ENCODE measurements at places on chromosomes 6 and 20.

DNA sequence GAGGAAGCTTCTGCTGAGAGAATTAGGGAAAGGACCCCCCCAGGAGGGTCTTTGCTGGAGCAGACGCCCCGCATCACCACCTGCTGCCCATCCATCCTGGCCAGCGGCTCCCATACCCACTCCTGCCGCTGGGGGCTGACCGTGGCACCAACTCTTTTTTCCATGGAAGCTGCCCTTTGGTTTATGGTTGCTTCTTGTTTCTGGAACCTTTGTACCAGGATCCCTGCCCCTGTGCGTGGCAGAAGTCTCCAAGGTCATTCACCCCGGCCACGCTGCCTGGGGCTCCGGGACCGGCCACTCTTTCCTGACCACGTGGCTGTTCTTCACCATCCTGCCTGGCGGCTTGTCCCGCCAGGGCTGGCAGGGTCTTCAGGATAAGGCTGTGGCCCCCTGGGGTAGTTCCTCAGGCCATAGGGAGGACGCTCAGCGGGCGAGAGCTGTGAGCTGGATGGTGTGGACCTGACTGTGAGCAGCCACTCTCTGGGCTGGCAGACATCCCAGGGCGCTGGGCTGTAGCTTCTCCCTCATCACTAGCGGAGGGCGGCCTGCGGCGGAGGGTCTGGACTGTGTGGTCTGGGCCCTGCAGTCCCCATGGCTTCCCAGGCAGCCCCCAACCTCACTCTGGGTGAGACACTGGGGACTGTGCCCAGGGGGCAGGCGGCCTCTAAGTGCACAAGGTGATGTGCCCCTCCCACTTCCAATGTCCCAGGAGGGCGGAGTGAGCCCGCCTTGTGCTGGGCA lies 22.8 kb upstream of the RBBP8NL start:
- DNase-seq = no peak

GRCh38 chr20:420166-420620 lies 12.1 kb downstream of the RBCK1 start:
- no peak for DNase-seq

DNA sequence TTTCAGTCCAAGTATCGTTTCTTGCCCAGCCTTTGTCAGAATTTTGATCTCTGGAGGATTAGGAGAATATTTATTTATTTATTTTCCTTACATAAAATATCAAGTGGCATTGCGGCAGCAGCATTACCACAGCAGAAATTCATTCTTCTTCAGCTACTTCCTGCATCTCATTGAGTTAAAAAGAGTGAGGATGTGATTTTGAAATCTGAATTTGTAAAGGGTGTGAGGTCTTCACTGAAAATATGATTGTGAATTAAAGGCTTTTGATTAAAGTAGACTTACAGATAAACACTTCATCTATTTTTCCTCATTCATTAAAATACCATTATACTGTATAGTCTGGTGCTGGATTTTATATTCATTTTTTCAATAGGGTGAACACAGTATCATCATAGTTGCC lies 328.4 kb downstream of the PRL start:
- no peak for DNase-seq

- no peak for DNase-seq
These were observed 393.0 kb downstream of the PAX1 start for GRCh38 chr20:22098511-22098910.

- no peak for DNase-seq
These were observed 152.5 kb downstream of the MTHFD1L start for GRCh38 chr6:151018046-151018445.

GRCh38 chr6:47162793-47163192 lies 120.7 kb upstream of the ADGRF1 start:
- no peak for DNase-seq

GRCh38 chr6:168016721-168017525 lies 19.5 kb downstream of the KIF25 start:
- DNase-seq = no peak

DNA sequence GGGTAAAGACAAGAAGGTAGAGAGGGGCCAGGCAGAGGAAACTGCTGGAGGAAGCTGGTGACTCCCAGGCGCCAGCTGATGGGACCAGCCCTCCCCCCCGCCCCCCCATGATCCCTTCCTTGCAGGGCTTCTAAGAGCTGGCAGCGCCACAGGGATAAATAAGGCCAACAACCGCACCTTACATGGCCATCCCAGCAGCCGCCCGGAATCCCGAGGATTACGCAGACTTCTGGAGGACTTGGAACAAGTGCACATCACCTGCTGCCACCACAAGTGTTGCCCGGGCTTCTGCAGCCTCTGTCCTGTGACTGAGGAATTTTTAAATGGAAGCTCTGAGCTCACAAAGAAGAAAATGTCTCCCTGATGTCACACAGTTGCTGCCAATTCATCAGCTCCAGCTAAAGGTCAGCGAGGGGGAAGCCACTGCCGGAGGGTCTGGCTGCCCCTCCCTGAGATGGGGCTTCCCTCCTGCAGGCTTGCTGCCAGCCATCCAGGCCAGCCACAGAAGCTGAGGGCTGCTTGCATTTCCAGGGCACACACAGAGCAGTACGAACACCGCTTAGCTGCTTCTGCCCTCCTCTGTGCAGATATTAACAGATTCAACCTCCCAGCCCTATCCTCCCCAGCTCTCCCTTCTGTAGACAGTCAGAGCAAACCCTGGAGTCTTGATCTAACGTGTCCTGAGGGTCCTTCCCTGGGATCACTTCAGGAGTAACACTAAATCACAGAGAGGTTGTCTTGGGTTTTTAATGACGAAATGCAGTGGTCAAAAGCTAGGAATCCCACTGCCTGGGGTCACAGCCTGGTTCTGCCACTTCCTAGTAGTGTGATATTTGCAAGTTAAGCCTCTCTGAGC lies 38.6 kb upstream of the PIM1 start:
- no peak for DNase-seq

GRCh38 chr6:137640086-137640485 lies 145.9 kb upstream of the OLIG3 start:
- peak; percentile 3 for DNase-seq

GRCh38 chr6:160782228-160782627 lies 80.2 kb downstream of the PLG start:
- no peak for DNase-seq

DNA sequence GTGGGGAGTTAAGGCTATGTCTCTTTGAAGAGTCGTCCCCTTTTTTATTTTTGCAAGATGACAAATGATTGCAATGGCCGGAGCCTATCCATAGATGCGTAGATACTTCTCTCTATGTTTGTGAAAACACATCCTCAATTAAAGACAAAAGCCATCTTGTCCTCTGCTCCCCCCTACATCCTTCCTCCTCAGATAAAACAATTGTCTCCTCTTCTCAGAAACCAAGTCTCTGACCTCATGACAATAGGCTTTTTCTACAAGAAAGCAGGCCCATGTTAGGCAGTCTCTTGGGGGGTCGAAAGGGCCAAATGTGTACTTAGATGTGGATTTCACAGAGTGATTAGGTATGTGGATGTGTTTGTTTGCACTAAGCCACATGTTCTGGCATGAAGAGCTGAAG lies 51.1 kb upstream of the SSTR4 start:
- no peak for DNase-seq

- DNase-seq = no peak
These were observed 929 bp downstream of the CDH22 start for GRCh38 chr20:46307139-46307998.

- no peak for DNase-seq
These were observed 110.1 kb upstream of the NXT1 start for GRCh38 chr20:23240519-23240918.

- DNase-seq = no peak
These were observed 520.5 kb upstream of the ADGRB3 start for GRCh38 chr6:68114463-68115047.

DNA sequence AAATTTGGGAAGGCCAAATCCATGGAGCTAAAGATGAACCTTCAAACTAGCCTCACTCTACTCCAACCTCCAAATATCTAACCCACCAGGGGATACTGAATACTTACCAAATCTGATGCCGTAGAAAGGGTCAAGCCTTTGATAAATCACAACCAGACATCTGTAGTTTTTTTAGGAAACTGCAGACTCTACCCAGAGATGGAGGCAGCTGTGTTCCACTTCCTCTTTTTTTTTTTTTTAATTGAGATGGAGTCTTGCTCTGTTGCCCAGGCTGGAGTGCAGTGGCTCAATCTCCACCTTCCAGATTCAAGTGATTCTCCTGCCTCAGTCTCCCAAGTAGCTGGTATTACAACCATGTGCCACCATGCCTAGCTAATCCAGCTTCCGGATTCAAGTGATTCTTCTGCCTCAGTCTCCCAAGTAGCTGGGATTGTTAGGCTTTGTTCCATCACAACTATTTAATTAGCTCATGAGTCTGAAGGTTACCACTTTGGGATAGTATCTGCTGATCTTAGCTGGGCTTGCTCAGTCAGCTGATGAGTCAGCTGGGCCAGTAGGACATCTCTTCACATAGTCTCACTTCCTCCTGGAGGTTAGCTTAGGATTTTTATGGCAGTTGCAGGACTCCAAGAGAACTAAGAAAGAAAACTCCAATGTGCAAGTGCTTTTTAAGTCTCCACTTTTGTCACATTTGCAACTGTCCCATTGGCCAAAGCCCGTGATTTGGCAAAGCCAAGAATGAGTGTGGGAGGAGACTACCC lies 13.3 kb downstream of the FRK start:
- DNase-seq = no peak

DNA sequence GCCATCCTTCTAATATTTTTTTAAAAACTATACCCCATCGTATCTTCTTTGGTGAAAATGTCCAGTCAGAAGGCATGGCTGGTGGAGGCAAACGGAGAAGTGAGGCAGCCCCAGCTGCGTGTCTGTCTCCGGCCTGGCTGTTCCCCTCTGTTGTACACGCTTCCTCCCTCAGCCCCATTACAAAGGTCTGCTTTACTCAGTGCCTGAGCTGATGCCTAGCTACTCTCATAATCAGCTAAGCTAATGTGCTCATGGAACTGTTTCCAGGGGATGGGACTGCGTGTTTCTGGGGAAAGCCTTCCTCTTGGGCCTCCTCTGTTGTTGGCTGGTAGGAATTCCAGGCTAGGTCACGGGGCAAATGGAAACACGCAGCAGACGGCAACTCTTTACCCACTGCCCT lies 67.3 kb downstream of the PPP1R3G start:
- no peak for DNase-seq

DNA sequence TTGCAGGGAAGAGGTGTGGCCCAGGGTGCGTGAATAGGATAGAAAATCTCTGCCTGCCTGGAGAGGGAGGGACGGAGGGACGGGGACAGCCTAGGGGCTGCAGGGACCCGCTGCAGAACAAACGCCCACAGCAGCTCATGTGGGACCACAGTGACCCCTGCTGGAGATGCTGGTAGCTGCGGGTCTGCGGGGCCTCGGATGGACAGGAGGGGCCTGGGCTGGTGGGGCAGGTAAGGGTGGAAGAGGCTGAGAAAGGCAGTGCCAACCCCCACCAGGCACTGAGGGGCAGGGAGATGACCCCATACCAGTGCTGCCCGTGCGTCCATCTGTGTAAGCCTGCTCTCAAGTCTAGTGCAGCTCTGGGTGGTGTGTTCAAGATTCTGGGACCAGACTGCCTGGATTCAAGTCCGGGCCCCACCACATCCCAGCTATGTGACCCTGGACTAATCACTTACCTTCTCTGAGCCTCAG lies 39.4 kb downstream of the KIAA1755 start:
- peak; percentile 47 for DNase-seq

DNA sequence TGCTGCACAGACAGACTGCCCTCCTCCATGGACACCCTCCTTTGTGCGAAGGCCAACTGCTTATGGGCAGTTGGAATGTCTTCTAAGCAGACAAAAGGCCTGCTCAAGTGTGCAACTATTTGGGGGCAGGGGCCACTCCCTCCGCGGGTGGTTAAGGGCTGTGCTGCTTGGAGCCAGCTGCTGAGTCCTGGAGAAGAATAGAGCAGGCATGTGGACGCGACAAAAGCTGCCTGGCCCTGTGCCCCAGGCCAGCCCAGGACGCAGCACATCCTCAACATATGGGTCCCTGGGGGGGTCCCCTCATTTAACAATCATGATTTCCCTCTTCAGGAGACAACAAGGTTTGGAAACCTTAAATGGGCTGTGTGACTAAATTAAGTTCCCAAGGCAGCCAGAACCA lies 45.5 kb upstream of the ENTPD6 start:
- DNase-seq = no peak

- DNase-seq = no peak
These were observed 78.5 kb downstream of the PHF3 start for GRCh38 chr6:63714091-63714490.

- no peak for DNase-seq
These were observed 70.6 kb downstream of the SHPRH start for GRCh38 chr6:145893586-145893985.

DNA sequence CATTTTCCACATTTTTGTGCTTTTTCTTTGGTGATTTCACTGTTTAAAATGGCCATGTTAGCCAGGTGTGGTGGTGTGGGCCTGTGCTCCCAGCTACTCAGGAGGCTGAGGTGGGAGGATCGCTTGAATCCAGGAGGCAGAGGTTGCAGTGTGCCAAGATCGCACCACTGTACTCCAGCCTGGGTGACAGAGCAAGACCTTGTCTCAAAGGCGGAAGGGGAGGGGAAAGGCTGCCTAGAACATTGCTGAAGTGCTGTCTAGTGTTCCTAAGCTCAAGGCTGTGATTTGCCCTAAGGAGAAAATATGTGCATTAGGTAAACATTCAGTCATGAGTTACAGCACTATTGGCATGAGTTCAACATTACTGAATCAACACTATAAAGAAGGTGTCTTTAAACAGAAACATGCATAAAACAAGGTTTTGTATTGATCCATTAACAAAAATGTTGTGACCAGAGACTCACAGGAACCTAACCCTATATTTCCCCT lies 14.0 kb downstream of the ZC2HC1B start:
- DNase-seq = no peak

- DNase-seq = no peak
These were observed 10.7 kb upstream of the HDDC2 start for GRCh38 chr6:125312478-125312877.

DNA sequence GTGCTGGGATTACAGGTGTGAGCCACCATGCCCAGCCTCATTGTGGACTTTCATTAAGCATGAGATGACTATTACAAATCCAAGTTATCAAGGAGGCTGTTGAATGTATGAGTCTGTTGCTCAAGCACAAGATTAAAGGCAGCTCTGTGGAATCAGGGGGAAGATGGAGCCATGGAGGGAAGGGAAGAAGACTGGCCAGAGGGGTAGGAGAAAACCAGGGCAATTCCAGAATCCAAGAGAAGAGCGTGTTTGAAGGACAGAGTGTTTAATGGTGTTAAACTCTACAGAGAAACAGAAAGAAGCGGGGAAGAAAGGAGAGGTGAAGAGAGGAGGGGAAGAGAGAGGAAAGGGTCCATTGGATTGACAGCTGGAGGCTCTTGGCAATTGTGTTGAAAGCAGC lies 49.8 kb upstream of the TTPAL start:
- DNase-seq = no peak

DNA sequence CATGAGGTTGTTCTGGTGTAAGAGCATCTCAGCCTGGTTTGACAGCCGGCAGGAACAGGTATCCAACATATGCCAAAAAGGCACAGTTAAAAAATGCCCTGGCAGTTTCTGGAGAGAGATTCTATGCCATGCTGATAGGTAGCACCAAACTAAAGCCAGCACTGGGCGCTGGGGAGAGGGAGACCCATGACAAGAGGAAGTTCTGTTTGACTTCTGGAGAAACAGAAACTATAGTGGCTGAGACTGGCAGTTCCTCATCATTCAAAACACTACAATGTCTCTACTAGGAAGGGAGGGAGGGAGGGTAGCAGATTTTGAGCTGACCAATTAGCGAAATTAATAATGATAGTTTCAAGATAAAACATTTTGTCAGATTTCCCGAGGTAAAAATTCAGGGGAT lies 174.1 kb downstream of the ADAT2 start:
- no peak for DNase-seq

- no peak for DNase-seq
These were observed 214.3 kb upstream of the PLCB4 start for GRCh38 chr20:8854571-8854970.
